ENCODE measurements at places on chromosomes 7 and 10.
A peak's percentile ranks its signal among the peaks of the same experiment; 100 is the strongest.

DNA sequence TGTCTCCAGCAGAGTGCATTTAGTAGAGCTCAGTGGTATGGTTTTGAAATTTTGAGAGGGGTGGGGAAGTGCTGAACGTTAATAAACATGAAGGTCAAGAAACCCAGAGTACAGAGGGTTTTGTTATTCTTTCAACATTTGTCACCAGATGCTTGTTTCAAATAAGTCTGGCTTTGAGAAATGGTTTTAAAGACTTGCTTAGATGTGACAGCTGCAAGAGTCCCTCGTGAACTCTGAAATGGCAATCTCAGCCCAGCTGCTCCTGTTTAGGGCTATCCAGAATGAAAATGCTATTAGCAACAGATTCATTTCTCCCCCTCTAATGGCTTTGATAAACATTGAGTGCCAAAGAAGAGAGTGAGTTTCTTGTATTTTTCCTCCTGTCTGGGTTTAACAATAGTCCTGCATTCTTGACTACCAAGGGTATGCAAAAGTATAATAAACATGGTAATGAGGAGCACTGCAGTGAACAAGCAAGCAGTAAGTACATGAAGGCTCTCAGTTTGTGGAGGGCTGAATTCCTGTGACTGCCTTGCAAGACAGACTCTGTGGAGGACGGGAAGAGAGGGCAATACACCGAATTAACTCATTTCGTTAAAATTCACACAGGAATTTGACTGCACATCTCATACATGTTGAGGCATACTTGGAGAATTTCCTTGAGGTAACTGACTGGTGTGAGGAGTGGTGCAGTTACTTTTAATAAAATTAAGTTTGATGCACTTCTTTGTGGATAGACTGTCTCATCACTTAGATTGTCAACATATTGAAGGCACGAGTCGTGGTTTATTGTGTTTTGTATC lies 490.9 kb downstream of the REEP3 start:
- no peak for DNase-seq

GRCh38 chr10:30041196-30042105 lies 17.9 kb downstream of the JCAD start:
- no peak for DNase-seq

GRCh38 chr7:296373-296945 lies 6.5 kb downstream of the FOXL3 start:
- no peak for DNase-seq

- no peak for DNase-seq
Observed at GRCh38 chr10:132932461-132933307, 9.7 kb downstream of the CFAP46 start.

- no peak for DNase-seq
Observed at GRCh38 chr7:47783456-47784223, 164.6 kb downstream of the PKD1L1 start.

DNA sequence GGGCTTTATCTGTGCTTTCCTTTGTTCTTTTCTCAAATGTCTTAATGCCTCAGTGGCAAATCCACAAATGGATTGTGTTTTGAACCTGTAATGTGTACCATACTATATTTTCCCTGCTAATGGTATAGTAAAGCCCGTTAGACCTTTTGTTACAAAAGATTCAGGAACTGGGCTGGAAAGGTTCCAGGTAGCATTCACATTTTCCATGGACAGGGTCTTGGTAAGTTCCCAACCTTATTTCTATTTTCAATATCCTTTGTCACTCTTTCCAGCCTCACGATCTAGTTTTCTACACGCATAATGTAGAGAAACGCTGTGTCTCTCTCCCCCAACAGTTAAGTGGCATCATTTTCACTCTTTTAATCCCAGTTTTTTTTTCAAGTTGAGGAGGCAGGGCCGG lies 153.0 kb downstream of the PLCE1 start:
- no peak for DNase-seq

GRCh38 chr10:3784510-3785250 lies at the start of gene KLF6:
Gene KLF6 (minus strand): TSS chr10:3785209. CDS start chr10:3785014, 195 bp downstream.
- no peak for DNase-seq

DNA sequence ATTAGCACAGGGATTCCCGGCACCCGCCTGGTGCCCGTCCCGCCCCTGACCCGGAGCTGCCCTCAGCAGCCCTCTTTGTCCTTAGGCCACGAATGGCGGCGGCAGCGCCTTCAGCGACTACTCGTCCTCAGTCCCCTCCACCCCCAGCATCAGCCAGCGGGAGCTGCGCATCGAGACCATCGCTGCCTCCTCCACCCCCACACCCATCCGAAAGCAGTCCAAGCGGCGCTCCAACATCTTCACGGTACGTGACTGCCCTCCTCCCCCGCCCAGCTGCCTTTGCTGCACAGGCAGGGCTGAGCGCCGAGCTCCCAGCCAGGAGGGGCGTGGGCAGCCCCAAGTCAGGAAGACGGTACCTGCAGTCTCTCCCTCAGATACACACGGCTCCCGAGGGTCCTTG lies 33.6 kb downstream of the AGAP3 start:
- no peak for DNase-seq

DNA sequence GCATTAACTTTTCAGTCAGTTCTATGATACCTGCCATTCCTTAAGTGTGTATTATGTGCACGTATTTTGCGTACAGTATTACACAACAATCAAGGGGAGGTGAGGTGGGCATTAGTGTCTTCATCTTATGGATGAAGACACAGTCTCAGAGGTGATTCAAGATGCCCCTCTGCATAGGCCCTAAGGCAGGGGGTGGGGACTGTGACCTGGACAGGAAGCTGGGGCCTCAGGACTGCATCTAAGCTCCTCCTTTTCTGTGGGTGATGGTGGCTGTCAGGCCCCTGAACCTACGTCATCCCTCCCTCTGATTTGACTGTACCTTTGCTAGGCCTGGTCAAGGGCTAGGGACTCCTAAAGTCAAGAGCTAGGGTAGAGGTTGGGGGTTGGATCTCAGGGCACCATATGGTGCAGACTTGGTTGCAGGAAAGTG lies 38.9 kb downstream of the HK1 start:
- DNase-seq: no peak

DNA sequence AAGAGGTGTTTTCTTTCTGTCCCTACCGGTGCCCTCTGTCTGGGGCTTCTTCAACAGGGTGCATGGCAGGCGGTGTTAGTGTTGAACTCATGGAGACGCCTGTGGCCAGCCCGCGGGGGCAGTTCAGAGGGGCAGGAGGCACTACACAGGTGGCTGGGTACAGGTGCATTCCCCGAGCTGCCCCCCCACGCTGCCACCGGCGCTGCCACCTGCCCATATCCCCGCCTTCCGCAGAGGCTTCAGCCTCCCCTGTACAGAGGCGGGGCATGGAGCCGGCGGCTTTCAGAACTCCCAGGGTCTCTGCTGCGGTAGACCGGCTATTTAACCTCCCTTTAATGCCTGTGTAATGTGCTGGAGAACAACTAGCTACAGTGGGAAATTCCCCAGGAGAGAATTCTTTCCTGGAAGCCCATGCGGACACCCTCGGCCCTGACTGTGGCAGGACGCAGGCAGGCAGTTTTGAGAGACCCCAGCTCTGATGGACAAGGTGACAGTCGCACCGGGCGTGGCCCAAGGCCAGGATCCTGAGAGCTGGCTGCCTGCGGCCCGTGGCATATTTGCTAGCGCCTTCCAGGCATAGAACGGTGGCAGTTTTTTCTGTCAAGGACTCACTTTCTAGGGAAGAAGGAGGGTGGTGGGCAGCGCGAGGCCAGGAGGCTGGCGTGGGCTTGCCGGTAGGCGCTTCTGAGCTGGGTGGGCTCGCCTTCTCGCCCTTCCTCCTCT lies 53.7 kb upstream of the ZNF32 start:
- DNase-seq: no peak

GRCh38 chr7:1700536-1701333 lies 30.7 kb downstream of the ELFN1 start:
- DNase-seq: no peak

DNA sequence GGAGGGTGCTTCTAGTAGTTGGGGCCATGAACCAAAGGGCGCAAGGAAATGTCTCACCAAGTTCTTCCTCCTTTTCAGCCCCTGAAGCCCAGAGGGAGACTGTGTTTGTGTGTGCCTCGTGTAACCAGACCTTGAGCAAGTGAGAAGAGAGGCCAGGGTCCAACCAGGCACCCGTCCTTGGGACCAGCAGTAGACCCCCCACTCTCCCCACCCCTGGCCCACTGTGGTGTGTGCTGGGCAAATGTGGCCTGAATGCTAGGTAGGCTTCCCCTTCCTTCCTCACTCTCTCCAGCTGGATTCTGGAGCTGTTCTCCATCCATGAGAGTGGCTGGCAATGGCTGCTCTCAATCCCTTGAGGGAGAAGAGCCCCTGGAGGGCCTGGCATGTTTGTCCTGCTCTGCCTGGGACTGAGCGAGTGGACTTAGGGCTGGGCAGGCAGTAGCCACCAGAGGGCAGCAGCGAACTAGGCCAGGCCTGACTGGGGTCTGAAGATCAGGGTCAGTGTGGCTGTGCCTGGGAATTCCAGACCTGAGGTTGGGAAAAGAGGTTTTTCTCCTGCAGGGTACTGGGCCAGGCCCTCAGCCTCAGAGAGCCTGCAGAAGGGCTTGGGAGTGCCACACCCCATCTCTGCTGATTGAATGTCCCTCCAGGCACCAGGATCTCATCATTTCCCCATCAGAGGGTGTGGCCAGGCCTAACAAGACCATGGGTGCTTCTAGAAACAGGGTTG lies 12.5 kb downstream of the SFRP5 start:
- no peak for DNase-seq

DNA sequence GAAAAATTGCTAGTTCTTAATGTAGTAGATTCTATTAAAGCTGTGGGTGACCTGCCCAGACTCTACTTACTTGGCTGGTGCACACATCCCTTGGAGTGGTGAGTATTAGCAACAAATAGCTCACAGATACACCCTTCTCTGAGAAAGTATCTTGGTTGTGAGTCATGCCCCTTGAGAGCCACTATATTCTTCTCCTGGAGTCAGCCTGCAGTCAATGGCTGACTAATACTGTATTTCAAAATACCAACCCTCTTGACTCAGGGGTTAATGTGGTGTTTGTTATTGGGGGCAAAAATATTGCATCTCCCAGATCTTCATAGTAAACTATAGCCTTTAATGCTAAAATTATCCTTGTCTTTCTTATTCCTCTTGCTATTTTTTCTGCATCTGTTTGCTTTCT lies 354.9 kb downstream of the BMPER start:
- no peak for DNase-seq

- no peak for DNase-seq
Observed at GRCh38 chr7:143877098-143877497, 24.9 kb downstream of the TCAF1 start.

GRCh38 chr7:81469869-81470723 lies 299.8 kb downstream of the HGF start:
- no peak for DNase-seq

DNA sequence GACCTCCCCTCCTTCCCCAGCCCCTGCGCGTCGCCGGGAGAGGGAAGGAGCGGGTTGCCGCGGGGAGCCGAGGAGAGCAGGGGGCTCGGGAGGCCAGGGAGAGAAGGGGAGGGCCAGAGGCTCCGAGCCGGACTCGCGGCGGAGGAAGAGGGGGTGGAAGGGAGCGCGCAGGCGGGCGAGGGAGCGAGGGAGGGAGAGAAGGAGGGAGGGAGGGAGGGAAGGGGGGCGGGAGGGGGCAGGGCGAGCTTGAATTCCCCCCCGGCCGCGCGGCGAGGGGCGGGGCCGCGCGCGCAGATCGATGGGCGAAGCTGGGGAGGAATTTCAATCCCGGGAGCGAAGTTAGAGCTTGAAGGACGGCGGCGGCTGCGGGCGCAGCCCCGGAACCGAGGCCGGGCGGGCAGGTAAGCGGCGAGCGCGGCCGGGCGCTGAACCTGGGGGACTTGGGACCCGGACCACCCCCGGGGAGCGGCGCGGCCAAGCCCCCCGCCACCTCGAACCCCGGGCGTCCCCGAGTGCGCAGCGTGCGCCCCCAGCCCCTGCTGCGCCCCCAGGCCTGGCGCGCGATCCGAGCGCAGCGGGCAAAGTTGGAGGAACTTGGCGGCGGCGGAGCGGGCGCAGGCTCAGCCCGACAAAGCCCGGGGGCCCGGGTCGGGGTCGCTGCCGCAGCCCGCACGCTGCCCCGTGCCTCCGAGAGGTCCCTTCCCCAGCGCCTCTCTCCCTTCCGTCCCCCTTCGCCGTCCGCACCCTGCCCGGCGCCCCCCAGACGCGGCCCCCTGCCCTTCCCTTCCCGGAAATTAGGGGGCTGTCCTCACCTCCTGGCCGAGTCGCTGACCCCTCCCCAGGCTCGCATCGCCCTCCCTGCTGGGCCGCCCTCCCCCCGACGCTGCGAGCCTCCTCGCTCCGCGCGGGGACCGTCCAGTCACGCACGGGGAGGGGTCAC lies at the start of gene ELFN1:
TSS of gene ELFN1 (plus strand) at position 324 of the 940 bp plus-strand sequence. CDS start 74,320 bp downstream, outside the sequence.
- peak; percentile 38 for DNase-seq

- DNase-seq: no peak
Observed at GRCh38 chr10:116961406-116962251, 43.4 kb downstream of the SHTN1 start.

DNA sequence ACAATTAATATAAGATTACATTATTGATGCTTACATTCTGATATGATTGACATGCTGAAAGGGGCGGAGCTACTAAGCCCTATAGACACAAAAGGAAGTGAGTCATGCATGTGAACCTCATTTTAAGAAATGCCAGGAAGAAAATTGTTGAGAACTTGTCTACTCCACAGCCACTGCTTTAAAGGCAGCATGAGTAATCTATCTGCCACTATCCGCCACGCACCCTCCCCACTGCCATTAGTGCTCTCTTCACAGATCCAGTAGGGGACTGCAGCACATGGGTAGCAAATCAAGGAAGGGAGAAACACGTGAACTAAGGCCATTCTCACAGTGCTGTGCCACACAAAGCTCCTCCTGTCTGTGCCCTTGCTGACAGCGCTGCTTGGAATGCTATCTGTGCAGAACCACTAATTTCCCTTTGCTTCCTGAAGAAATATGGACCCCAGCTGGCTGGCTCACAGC lies 524.8 kb downstream of the GRM8 start:
- no peak for DNase-seq

GRCh38 chr7:110129159-110129558 lies 961.8 kb upstream of the LRRN3 start:
- DNase-seq: no peak

- DNase-seq: no peak
Observed at GRCh38 chr7:64277630-64278029, 36.1 kb upstream of the ZNF736 start.

DNA sequence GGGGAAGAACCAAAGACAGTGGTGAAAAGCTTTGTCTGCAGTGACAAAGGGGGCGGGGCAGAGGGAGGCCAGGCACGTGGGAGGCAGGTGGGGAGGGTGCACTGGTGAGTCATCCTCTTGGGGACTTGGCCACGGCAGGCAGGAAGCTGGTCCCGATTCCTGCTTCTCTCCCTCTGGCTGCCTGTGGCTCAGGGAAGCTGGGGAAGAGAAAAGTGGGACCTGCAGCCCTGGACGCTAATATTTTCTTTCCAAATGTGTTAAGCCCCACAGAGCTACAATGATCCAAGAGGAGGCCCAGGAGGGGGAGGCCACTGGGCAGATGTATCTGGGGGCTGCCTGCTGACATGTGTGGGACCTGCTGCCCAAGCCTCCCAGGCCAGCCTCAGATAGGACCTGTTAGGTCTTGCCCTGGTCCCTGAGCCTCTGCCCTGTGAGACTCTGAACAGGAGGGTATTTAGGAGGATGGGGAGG lies 231.8 kb downstream of the KCNMA1 start:
- no peak for DNase-seq
